Ovary (tissue), 10 donors: ENCODE measurements at places on chromosomes 5 and 9. TPM values are rescaled to one million over a fixed set of nuclear protein-coding genes. Genes with fewer than 3 reads are reported as not detected.

DNA sequence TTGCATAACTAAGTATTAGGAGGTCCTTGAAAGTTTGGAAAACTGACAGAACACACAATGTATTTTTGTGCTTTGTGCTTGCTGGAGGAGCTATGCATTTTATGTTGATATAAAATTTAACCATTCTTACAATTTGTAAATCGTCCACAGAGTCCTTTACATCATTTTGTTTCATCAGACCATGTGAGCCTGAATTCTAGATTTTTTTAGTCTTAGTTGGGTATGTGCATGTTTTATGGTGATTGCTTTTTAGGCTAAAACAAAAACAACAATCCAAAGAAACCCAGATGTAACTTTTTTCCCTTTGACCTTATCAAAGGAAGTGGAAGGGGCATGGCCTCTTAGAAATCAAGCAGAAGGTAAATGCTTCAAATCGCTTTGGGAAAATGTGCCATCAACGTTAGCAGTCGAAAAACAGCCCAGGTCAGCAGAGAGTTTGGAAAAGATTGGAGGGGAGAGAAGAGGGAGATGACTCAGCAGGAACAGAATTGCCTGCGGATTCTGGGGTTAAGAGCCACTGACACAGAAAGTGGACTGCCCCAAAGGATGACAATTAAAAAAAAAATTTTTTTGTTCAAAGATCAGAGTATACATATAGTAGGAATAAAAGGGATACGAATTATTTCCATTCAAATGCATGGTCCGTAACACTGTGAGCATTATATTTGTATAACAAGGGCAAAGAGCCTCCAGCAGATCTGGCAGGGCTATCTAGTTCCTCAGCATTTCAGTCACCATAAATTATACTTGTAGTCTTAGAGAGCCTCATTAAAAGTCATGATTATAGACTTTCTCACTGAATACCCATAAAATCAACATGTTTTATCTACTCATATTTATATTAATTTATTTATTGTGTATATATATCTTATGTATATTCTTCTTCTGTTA lies 253.5 kb upstream of the HAPLN1 start:
- DNase-seq = no peak

NTNG2 gene
- 0.12 TPM for total RNA-seq

DNA sequence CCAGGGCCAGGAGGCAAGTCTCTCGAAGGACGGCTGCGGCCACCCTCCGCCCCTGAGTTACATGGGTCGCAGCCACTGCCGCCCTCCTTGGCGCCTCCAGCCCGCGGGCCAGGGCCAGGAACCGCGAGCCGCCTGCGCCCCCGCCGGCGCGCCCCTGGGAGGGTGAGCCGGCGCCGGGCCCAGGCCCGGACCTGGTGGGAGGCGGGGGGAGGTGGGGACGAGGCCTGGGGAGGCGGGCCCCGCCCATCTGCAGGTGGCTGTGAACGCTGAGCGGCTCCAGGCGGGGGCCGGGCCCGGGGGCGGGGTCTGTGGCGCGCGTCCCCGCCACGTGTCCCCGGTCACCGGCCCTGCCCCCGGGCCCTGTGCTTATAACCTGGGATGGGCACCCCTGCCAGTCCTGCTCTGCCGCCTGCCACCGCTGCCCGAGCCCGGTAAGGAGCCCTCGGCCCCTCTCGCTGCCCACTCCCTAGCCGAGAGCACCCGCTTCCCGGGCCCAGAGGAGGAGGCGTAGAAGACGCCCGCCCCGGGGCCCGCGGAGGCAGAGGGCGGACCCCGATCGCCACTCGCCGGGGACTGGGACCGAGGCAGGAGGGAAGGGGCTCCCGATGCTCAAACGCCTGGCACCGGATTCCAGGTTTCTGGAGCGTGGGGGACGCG lies at the start of gene ASS1:
TSS of gene ASS1 (plus strand) at position 397 of the 657 bp plus-strand sequence. CDS start 7,268 bp downstream, outside the sequence.
- DNase-seq = peak; percentile 70

ATG12 gene
- total RNA-seq = 39.9 TPM

GRCh38 chr9:81552581-81552991 lies 136.8 kb downstream of the TLE1 start:
- no peak for DNase-seq

GRCh38 chr5:150155258-150156026 lies at the start of gene PDGFRB:
PDGFRB (minus strand) TSS chr5:150155845; CDS start chr5:150137047, 18,798 bp downstream.
- peak; percentile 98 for DNase-seq

DNA sequence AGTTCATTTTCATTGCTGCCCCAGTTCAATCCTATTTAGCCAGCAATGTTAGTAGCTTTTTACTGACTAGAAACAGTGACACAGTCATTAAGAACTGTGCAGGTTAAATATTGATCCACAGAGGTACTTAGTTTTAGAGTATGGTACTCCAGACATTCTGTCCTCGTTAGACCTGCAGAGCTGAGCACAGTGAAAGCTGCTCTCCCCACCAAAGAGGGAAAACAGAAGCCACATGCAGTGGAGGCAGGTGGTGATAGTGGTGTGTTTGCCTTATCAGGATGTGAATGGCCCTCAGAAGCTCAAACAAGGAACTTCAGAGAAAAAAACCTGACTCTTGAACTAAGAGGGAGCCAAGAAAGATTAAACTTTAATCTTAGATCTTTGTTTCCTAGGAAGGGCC lies 75.5 kb downstream of the UNC13B start:
- DNase-seq = no peak

DNA sequence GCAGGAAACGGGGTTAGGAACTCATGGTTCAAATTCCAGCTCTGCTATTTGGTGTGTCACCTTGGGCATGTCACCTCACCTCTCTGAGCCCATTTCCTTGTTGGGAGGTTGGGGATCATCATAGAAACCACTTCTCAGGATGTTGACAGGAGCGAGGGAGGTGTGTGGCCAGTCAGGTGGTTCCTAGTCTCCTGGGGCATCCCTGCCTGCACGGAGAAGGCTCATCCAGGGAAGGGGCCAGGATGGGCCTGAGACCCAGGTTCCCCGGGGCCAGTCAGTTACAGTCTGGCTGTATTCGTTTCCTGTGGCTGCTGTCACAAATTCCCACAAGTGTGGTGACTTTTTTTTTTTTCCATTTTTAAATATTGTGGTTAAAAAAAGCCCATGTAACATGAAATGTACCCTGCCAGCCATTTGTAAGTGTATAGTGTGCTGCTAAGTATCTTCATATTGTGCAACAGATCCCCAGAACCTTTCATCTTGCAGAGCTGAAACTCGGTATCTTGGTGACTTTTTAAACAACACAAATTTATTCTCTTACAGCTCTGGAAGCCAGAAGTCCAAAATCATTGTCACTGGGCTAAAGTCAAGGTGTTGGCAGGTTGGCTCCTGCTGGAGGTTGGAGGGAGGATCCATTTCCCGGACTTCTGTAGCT lies 78.7 kb upstream of the UNC5A start:
- no peak for DNase-seq

- no peak for DNase-seq
Observed at GRCh38 chr5:2864515-2865105, 113.1 kb upstream of the IRX2 start.

HRCT1 gene
- 3.1 TPM for total RNA-seq

GRCh38 chr9:114287001-114287762 lies 35.7 kb upstream of the ORM1 start:
- peak; percentile 20 for DNase-seq

CATSPER3 gene
- 0.63 TPM for total RNA-seq

CCDC192 gene
- total RNA-seq = not detected

KLHL3 gene
- 5.0 TPM for total RNA-seq

ASPN gene
- total RNA-seq = 10.1 TPM

LYSMD3 gene
- total RNA-seq = 25.3 TPM

GRCh38 chr5:167790462-167791260 lies 500.8 kb upstream of the WWC1 start:
- no peak for DNase-seq

DRD1 gene
- not detected for total RNA-seq

HAVCR2 gene
- 4.7 TPM for total RNA-seq

- no peak for DNase-seq
Observed at GRCh38 chr9:24881361-24881760, 335.7 kb upstream of the IZUMO3 start.

GRCh38 chr5:6729386-6730310 lies 16.4 kb downstream of the TENT4A start:
- no peak for DNase-seq

DNA sequence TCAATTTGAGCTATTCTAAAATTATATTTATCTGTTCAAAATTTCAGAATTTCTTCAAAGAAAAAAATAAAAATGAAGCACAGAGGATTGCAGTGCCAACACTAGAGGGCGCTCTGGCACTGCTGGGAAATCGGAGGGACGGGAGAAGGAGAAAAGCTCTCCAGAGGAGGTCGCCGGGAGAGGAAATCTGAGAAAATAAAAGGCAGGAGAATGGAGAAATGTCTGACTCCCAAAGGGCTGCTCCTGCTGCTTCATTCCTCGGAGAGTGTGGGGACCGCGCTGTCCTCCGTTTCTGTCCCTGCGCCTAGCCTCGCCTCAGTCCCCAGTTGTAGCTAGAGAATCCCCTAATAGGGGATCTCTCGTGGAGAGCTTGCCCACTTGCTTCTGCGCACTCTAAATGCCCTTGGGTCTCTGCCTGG lies 40.0 kb upstream of the ARSB start:
- DNase-seq = peak; percentile 76

- DNase-seq = no peak
Observed at GRCh38 chr5:121988488-121988887, 26.7 kb downstream of the SRFBP1 start.

GRCh38 chr5:76472335-76473008 lies 69.4 kb downstream of the IQGAP2 start:
- no peak for DNase-seq

KIF20A gene
- 1.1 TPM for total RNA-seq

FCHO2 gene
- total RNA-seq = 25.7 TPM

DNA sequence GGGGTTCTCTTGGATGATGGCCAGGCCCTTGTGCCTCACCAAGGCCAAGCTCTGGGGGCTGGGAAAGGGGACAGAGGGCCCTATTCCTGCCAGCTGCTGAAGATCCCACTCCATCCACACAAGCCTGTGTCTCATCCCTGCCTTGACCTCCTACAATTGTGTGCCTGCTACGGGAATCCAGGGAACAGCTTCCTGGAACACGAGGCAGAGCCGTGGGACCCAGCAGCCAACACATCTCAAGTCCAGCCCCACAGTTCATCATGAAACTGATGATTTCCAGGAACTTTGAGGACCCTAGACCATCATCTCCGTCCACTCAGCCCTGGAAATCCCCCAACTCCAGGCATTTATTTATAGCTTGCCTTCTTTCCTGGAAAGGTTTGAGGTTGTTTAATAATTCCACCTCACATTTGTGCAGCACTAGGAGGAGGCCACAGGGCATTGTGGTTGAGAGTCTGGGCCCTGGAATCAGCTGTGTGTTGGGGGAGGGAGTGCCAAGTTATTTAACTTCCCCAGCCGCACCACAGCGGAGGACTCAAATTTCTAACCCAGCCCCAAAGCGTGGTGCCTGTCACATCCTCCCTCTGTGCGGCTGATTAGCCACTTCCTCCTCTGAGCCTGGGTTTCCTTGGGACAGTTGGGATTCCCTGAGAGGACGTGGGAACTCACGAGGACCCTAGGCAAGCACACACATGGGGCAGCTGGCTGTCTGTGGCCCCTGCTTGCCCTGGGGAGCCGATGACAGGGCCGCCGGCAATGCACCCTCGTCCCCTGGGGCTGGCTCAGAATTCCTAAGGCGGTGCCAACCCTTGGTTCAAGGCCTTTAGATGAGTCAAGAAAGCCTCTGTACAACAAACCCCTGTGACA lies 58.2 kb upstream of the GGTA1 start:
- peak; percentile 83 for DNase-seq
